ENCODE measurements at places on chromosomes 16 and 17.
A peak's percentile ranks its signal among the peaks of the same experiment; 100 is the strongest.

GRCh38 chr16:50681021-50681885, at the start of gene SNX20:
Gene SNX20, minus strand, starts transcription at chr16:50681312. Its CDS starts 3,786 bp downstream, at chr16:50677526.
- DNase-seq = peak; percentile 64

GRCh38 chr17:82810644-82811430, 29.0 kb downstream of the ZNF750 start:
- DNase-seq = no peak

DNA sequence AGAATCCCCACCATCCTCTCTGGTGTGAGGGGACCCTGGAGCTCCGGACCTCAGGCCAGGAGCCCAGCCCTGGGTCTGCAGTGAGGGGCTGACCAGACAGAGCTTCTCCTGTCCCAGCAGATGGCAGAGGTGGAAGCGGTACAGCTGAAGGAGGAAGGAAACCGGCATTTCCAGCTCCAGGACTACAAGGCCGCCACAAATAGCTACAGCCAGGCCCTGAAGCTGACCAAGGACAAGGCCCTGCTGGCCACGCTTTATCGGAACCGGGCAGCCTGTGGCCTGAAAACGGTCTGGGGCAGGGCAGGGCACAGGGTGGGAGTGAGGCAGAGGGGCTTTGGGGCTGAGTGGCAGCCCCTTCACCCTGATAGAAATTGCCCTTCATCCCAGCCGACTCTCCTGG, 527 bp downstream of the UNC45B start:
- no peak for DNase-seq

GRCh38 chr17:40071313-40072039, 8.7 kb downstream of the THRA start:
- DNase-seq = no peak

GRCh38 chr16:67396159-67397035, 3.1 kb upstream of the TPPP3 start:
- no peak for DNase-seq

- no peak for DNase-seq
Measured at GRCh38 chr17:47675380-47676198, 18.4 kb upstream of the TBKBP1 start.

GRCh38 chr17:8470447-8471047, 34.9 kb downstream of the NDEL1 start:
- DNase-seq = no peak

- no peak for DNase-seq
Measured at GRCh38 chr17:43845766-43846165, 1.2 kb upstream of the CD300LG start.

- no peak for DNase-seq
Measured at GRCh38 chr17:68785565-68786486, 169.4 kb downstream of the ABCA8 start.

DNA sequence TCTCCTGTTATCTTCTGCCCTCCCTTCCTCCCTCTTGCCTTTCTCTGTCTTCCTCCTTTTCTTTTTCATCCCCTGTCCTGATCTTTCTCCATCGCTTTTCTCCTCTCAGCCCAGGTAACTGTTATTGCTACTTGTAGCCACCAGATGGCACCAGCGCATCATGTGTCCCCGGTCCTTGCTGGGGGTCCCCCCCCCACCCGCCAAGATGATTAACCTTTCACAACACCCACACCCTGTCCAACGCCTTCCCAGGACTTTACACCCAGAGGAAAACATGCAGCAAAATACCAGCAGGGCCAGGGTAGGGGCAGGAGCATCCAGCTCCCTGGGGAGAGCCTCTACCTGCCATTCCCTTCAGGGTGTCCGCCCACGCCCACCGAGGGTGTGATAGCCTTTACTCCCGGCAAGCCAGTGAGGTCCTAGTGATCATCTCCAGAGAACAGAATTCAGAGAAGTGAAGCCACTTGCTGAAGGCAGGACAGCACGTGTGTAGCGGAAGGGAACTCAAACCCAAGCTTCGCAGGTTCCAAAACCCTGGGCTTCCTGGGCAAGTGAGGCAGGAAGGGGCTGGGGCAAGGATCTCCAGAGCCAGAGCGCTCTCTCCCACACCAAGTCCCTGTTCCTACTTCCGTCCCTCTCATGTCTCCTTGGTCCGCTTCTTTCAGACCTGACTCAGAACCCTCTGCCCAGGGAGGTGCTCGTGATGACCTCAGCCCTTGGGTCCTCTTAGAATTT, 13.4 kb upstream of the TAC4 start:
- peak; percentile 59 for DNase-seq

- no peak for DNase-seq
Measured at GRCh38 chr16:86512860-86513470, 2.6 kb downstream of the FOXF1 start.

DNA sequence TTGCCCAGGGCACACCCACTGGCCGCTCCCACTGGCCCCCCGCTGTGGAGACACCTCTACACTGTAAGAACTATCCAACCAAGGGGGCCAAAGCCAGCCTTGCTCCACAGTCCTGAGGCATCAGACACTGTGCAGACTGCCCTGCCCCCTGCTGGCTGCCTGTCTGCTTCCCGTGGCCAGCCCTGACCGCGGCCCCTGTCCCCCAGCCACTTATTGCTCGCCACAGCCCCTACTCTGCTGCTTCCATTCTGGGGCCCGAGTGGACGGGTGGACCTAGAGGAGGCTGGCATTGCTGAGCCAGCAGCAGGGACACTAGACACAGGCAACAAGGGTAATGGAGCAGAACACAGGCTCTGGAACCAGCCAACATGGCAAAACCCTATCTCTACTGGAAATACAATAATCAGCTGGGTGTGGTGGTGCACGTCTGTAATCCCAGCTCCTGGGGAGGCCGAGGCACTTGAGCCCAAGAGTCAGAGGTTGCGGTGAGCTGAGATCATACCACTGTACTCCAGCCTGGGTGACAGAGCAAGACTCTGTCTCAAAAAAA, 19.7 kb upstream of the LRRC37A3 start:
- peak; percentile 56 for DNase-seq

DNA sequence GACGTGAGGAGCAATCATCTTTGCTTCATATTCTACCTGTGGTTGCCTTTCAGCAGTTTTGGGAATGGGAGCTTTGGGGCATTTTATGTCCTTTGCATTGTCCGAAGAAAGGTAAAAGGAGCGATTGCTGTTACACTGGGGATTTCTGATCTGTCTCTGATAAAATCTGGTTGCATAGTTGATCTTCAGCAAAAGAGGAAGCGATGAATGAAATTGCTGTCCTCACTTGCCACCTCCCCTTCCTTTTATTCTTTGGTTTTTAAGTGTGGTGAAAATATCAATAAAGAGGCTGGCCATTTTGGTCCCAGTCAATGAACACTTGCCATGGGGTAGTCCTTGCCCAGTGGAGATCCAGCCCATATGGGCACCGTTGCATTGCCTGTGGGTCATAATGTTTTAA, 236.8 kb downstream of the MSI2 start:
- no peak for DNase-seq

GRCh38 chr17:1156864-1157263, 22.9 kb downstream of the ABR start:
- DNase-seq = no peak

Data from stimulated activated CD4-positive, alpha-beta T cell treated with anti-CD3 and anti-CD28 coated beads, Interleukin-4, amount 100 ng/mL, for 24 hours (primary cell).